ENCODE measurements at places on chromosomes 12 and 14. TPM values are rescaled to one million over a fixed set of nuclear protein-coding genes. Genes with fewer than 3 reads are reported as not detected.

The CELA1 gene
- not detected for total RNA-seq

The TAS2R7 gene
- total RNA-seq, result not detected

The DPY19L2 gene
- total RNA-seq, result 7.3 TPM

The TTC9 gene
- total RNA-seq, result 8.4 TPM

The LPAR5 gene
- total RNA-seq, result 0.89 TPM

DNA sequence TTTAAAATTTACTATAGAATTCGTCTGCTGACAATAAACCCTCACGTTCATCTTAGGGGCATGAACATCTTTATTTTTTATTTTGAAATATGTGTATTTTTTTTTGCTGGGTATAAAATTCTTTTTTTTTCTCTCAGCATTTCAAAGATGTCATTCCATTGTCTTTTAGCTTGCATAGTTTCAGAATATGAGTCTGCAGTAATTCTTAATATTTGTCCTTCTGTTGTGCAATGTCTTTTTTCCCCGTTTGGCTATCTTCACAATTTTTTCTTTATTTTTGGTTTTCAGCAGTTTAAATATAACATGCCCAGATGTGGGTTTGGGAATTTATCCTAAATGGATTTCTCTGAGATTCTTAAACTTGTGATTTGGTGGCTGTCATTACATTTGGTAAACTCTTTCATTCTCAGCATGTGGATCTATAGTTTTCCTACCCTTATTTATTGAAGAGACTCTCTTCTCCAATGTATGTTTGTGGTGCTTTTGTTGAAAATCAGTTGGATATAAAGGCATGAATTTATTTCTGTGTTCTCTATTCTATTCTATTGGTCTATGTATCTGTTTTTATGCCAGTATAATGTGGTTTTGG is 37.8 kb upstream of the PLBD1 start:
- no peak overlapping the region for H3K27ac ChIP-seq
- no peaks in the 10 kb centered on the region for H3K4me1 ChIP-seq
- no peak for DNase-seq

GRCh38 chr14:60632777-60633176 is 16.5 kb downstream of the SIX1 start:
- peaks cover 4% of the 10 kb centered on the region for H3K4me1 ChIP-seq
- no peak overlapping the region for H3K4me3 ChIP-seq
- no peak for DNase-seq
- no peak overlapping the region for H3K27ac ChIP-seq

DNA sequence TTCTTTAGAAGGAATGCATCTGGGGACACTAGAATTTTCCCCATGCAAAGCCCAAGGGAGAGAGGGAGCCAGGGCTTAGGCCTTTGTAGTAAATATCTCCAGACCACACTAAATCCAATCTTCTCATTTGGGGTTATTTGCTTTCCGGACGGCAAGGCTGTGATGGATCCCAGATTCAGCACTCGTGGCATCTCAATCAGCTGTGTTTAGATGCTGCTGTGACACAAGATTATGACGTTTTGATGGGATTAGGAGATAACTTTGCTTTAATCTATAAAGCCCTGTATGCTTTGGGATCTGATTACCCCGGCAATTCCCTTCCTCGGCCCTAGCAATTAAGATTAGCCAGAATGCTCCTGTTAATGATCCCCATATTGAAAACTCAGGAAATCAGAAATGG is 686.7 kb upstream of the TBX3 start:
- DNase-seq, result no peak
- peaks cover 10% of the 10 kb centered on the region for H3K4me1 ChIP-seq
- no peak overlapping the region for H3K27ac ChIP-seq
- no peaks in the 10 kb centered on the region for H3K36me3 ChIP-seq
- H3K4me3 ChIP-seq, result no peak overlapping the region

- peak overlapping the region; percentile 96 for H3K27ac ChIP-seq
- peaks cover 8% of the 10 kb centered on the region for H3K4me1 ChIP-seq
- H3K27me3 ChIP-seq, result no peaks in the 10 kb centered on the region
- no peak for DNase-seq
- H3K4me3 ChIP-seq, result no peak overlapping the region
- no peaks in the 10 kb centered on the region for H3K36me3 ChIP-seq
These were observed 6.8 kb upstream of the AEBP2 start for GRCh38 chr12:19432309-19433170.

DNA sequence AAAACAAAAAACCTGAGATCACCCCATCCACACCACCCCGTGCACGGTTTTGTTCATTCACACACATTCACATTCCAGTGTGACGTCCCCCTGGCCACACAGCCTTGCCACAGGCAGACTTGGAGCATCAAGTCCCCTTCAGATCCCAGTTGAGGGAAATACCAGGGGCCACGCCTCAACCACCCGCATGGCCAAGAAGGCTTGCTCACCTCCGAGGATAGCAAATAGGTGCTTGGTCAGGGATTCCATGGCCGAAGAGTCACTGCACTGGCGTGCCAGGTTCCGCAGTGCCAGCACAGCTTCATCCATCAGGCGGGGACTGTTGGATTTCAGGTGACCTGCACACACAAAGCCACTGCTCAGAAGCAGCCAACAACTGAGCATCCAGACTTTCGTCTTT is 19.0 kb downstream of the GCN1 start:
- no peak overlapping the region for H3K27ac ChIP-seq
- no peak for DNase-seq
- H3K27me3 ChIP-seq, result no peaks in the 10 kb centered on the region
- no peak overlapping the region for H3K4me3 ChIP-seq
- no peaks in the 10 kb centered on the region for H3K4me1 ChIP-seq

GRCh38 chr12:57744194-57744776 is 554 bp upstream of the TSPAN31 start:
- peak overlapping the region; percentile 93 for H3K27ac ChIP-seq
- no peak for DNase-seq
- peaks cover 21% of the 10 kb centered on the region for H3K36me3 ChIP-seq
- H3K4me1 ChIP-seq, result peaks cover 5% of the 10 kb centered on the region
- peak overlapping the region; percentile 77 for H3K4me3 ChIP-seq

- no peak for DNase-seq
- H3K4me1 ChIP-seq, result peaks cover 5% of the 10 kb centered on the region
- H3K36me3 ChIP-seq, result no peaks in the 10 kb centered on the region
- H3K27me3 ChIP-seq, result peaks cover 22% of the 10 kb centered on the region
These were observed at the start of gene C12orf42 for GRCh38 chr12:103495469-103496456. C12orf42 (minus strand) TSS chr12:103495968; CDS start chr12:103478426, 17,542 bp downstream.

GRCh38 chr12:68746572-68747180 is 700 bp downstream of the SLC35E3 start:
- H3K4me3 ChIP-seq, result peak overlapping the region; percentile 93
- peak; percentile 45 for DNase-seq
- peak overlapping the region; percentile 75 for H3K27ac ChIP-seq
- H3K36me3 ChIP-seq, result peaks cover 2% of the 10 kb centered on the region
- no peaks in the 10 kb centered on the region for H3K27me3 ChIP-seq

- DNase-seq, result peak; percentile 54
- H3K36me3 ChIP-seq, result no peaks in the 10 kb centered on the region
- H3K4me1 ChIP-seq, result no peaks in the 10 kb centered on the region
- no peak overlapping the region for H3K27ac ChIP-seq
- no peak overlapping the region for H3K4me3 ChIP-seq
These were observed 30.2 kb downstream of the PEX5 start for GRCh38 chr12:7219599-7220243.

DNA sequence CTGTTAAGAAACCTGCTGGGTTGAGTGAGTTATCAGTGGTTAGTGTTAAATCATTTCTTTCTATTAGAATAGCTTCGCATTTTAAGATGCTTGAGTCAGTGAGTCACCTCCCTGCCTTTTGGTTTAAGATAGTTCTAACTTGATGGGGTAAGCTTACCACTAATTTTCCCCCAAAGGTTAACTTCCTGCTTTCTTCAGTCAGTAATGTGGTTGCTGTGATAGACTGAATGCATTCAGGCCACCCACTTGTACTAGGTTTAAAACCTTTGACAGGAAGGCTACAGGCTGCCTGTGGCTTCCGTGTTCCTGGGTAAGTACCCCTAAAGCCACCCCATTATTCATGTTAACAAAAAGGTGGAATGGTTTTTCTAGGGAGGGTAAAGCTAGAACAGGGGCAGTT is 25.3 kb downstream of the CLEC2A start:
- H3K27me3 ChIP-seq, result no peaks in the 10 kb centered on the region
- no peak overlapping the region for H3K27ac ChIP-seq
- H3K36me3 ChIP-seq, result no peaks in the 10 kb centered on the region
- no peaks in the 10 kb centered on the region for H3K4me1 ChIP-seq

DNA sequence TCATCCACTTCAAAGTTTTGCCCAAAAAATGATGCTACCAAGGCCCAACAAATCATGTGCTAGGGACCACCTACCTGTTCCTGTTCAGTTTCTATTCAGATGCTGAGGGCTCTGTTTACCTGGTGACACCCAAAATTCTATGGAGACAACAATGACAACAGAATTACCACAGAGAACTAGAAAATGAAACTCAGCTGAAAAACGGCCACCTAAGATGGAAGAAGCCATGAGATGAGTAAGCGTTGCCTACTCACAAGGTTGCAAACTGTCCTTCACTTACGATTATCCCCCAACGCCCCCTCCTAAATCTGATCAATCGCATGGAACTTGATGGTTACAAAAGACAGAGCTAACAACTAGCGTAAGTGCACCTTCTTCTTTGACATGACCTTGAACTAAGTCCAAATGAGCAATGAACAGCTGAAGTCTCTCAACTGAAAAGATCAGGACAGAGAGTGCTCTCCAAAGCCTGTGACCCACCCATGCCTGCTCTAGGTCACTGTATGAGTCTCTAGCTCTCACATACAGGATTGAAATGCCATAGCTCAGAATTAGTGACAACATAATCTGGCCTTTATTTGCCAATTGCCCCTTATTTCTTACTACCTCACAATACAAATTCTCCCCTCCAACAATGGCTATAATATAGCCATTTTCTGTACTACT is at the start of gene RNASE11:
Gene RNASE11, minus strand, starts transcription at position 513 of the 666 bp plus-strand sequence.
- H3K27ac ChIP-seq, result no peak within 1 kb of the TSS
- no peaks in the 10 kb centered on the region for H3K36me3 ChIP-seq

Data from astrocyte (in vitro differentiated cells and primary cell).